ENCODE measurements at places on chromosomes 1 and 21.

GRCh38 chr1:59289570-59289969 is 7.3 kb upstream of the FGGY start:
- no peak for DNase-seq

DNA sequence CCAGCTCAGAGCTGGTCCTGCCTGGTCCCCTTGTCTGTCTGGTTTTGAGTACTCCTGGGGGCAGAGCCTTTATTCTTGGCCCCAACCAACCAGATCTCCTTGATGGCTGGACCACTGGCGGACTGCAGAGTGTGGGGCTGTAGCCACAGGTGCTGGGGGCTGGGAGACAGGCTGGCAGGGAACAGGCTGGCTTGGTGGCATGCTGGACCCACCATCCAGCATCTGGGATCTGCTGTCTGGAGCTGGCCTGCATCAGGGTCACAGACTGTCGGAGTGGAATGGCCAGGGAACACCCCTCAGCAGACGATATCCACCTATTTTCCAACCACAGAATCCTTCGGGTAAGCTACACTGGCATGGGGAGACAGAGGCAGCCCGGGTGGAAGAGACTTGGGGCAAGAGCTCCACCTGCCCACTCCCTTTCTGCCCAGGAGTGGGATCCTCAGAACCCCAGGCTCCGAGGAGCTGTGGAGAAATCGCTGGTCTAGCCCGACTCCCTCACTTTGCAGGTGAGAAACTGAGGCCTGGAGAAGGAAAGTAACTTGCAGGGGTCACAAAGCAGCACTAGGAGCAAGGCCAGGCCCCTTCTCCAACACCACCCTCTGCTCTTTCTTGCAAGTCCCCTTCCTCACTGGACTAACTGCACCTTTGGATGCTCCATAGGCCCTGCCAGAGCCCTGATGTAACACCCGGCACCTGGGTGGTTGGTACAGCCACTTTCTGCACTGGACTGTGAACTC is 40.6 kb downstream of the TNNT2 start:
- no peak for DNase-seq

DNA sequence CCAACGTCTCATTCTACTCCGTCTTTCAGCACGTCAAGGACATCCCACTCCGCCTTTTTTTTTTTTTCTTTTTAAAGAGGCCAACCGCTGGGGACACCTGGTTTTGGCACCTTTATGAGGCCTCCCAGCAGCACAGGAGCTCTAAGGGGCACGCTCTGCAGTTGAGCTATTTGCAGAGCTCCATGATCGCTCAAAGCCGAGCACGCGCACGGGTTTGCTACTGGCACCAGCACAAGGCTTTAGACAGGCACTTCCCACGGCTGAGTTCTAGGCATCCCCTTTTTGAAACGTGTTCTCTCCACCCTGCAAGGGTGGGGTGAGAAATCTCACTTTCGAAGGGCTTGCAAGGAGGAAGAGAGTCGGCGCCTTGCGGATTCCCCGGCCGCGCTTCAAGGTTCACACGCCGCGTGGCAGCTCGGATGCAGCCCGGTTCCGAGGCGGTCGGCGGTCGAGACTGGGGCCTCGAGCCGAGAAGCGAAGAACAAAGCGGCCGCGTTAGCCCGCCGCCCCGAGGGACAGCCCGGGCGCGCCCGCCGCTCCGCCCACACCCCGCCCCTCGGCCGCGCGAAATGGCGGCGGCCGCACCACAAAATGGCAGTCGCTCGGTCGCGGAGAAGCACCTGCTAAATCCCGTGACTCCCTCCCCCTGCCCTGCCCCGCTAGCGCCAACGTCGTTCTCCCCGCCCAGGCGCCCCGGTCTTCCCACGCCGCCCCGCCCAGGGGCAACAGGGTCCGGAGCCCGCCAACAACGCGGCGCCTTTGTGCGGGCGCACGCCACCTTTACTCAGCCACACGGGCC is 12.9 kb upstream of the SPEN start:
- peak; percentile 88 for DNase-seq

DNA sequence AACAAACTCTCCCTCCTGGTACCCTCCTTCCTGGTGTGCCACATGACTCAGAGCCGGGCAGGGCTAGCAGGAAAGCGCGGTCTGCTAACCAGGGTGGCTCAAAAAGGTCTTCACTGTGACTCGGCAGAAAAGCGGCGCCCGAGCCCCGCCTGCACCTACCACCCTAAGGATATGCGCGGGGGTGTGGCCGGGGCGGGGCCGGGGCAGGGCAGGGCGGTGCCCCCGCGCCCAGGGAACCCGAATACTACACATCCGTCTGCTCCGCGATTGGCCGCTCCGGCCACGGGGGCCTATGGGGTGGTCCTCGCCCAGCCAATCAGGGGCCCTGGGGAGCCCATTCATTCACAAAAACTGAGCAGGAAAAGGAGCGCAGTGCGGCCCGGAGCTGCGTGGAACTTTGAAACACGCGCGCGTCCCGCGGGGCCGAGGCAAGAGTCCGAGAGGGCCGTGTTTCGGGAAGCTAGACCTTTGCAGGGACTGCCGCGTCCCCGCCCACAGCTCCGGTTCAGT is 1.7 kb downstream of the LRP8 start:
- DNase-seq, result peak; percentile 91

DNA sequence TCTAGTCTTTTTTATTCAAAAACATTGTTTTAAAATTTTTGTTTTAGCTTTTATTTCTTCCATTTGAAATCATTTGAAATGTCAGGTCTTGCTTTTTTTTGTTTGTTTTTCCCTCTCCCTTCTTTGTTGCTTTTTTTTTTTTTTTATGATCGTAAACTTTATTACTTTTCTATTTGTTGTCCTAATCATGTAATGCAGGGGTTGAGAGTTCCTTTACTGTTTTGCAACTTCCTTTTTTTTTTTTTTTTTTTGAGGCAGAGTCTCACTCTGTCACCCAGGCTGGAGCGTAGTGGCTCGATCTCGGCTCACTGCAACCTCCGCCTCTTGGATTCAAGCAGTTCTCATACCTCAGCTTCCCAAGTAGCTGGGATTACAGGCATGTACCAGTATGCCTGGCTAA is 24.8 kb downstream of the IVNS1ABP start:
- DNase-seq, result peak; percentile 55

GRCh38 chr1:186112280-186112679 is 262.8 kb downstream of the TPR start:
- no peak for DNase-seq

GRCh38 chr1:55310505-55310971 is 95.4 kb upstream of the USP24 start:
- DNase-seq, result peak; percentile 80

DNA sequence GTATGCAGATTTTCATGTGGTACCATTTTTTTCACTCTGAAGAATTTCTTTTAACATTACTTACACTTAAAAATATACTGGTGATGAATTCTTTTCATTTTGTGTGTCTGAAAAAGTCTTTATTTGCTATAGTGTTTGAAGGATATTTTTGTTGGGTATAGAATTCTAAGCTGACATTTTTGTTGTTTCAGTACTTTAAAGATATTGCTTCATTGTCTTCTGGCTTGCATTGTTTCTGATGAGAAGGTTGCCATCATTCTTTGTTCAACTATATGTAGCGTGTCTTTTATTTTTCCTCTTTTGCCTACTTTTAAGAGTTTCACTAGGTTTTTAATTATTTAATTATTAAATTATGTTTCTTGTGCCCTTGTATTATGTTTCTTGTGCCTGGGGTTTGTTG is 8.0 kb downstream of the HS2ST1 start:
- DNase-seq, result no peak

GRCh38 chr1:202200669-202201068 is 7.1 kb downstream of the LGR6 start:
- no peak for DNase-seq

DNA sequence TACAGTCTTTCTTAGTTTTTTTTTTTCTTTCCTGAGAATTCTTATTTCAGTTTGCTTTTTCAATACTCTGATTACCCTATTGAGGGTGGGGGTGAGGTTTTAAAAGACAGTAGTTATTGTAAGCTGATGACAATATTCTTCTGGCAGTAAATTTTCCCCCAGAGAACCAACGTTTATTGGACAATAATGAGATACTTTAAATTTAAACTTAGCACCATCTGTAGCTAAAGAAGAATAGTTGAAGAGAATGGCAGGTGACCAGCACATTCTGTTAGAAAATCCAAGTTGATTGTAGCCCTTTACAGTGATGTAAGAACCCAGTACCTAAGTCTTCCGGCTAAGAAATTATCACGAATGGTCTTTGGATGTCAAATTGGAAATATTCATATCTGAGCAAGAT is 364.6 kb upstream of the LYPLAL1 start:
- no peak for DNase-seq

DNA sequence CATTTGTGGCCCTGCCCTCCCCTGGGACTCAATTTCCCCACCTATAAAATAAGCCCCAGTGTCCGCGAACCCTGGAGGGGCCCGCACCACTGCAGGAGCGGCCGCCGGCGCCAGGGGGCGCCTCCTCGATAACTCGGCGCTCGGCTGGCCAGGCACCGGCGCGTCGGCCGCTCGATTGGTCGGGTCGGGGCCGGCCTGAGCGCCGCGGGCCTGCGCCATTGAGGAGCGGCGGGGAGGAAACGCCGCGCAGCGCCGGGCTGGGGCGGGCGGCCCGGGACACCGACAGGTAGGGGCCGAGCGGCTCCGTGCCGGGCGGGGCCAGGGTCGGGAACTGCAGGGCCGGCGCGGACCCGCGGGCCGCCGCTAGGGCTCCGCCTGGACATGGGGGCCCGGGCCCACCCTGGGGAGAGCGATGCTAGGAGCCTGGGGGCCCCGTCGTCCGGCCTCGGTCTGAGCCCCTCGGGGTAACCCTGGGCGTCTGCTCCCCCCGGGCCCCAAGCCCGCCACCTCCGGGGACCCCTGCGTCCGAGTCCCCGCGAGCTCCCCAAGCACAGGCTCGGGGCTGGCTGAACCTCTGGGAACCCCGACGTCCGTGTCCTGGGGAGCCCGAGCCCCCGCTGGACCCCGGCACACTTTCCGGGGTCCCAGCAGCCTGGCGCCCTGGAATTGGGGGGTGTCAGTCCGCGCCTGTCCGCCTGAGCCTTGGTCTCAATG is at the start of gene VPS13D:
VPS13D (plus strand) TSS at position 196 of the 714 bp plus-strand sequence. CDS start 4,237 bp downstream, outside the sequence.
- peak; percentile 72 for DNase-seq

GRCh38 chr1:38456531-38456876 is 403.1 kb downstream of the RRAGC start:
- no peak for DNase-seq

GRCh38 chr1:30700528-30701257 is 22.7 kb downstream of the MATN1 start:
- DNase-seq, result no peak

GRCh38 chr1:78226784-78227183 is 181.0 kb downstream of the GIPC2 start:
- DNase-seq, result no peak

DNA sequence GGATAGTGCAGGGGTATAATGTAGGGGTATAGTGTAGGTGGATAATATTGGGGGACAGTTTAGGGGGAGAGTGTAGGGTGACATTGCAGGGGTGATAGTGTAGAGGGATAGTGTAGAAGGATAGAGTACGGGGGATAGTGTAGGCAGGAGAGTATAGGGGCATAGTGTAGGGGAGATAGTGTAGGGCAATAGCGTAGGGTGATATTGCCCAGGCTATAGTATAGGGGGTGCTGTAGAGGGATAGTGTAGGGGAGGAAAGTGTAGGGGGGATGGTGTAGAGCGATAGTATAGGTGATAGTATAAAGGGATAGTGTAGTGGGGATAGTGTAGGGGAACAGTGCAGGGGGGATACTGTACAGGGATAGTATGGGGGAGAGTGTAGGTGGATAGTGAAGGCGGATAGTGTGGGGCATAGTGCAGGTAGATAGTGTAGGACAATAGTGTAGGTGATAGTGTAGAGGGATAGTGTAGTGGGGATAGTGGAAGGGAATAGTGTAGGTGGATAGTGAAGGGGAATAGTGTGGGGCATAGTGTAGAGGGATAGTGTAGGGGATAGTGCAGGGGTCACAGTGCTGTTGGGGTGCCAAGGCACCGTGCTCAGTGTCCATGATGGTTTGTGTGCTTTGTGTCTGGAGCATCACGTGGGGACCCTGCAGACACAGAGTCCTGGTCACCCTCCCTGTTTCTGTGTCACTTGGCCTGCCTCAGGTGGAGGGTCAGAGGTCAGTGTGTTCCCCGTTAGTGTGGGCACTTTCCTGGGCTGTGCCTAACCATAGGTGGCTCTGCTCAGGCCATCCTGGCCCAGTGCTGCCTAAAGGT is 10.5 kb upstream of the ARF1 start:
- no peak for DNase-seq

- DNase-seq, result no peak
These were observed 15.0 kb downstream of the TM2D1 start for GRCh38 chr1:61709908-61710289.

DNA sequence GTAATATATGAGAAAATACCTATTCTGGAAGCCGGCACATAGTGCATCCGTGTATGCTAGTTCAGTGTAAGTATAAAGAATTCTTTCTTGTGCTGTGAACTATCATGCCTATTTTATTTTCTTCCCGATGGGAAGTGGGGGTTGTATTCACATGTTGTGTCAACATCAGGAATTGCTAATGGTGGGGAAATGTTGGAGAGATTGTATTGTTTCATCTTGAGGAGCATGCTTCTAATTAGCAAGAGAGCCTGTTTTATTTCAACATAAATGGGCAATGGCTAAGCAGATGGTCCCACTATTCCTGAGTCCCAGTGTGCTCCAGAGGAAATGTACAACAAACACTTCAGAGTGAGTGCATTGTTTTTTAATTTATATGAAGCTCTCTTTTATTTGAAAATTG is 485.2 kb downstream of the PLPP3 start:
- DNase-seq, result no peak

- peak; percentile 51 for DNase-seq
These were observed 40.8 kb upstream of the A3GALT2 start for GRCh38 chr1:33361532-33362235.

DNA sequence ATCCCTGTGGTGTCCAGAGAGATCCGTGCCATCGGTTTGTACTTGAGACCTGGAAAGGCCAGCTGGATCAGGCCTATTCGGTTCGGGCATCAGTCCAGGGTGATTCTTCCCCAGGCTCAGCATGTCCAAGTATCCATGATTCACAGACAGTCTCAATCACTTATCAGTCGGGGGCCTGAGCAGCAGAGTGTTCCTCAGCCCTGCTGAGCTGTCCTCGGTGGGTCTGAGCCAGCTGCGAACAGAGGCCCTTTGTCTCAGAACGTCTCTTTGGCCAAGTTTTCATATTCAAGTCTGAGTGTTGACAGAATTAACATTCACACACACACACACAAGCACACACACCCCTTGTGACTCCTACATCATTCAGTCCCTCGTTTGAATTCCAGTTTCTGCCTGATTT is 33.4 kb upstream of the OSBPL9 start:
- no peak for DNase-seq

DNA sequence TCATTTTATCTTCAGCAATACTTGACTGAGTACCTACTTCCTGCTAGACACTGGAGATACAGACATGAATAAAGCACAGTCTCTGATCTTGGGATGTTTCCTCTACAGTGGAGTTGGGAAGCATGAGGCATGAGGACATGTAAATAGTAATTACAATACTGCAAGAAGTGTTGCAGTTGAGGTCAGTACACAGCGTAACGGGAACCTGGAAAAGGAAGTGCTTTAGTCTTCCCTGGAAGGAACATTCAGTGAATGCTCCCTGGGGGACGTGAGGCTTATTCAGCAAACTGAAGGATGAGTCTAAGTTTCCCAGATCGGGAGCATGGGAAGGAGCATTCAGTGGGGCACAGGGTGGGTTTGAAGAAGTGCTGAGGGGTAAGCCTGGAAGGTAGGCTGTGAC is 112.4 kb downstream of the PIK3R3 start:
- DNase-seq, result peak; percentile 35
